ENCODE measurements at places on chromosomes 12 and 14.

DNA sequence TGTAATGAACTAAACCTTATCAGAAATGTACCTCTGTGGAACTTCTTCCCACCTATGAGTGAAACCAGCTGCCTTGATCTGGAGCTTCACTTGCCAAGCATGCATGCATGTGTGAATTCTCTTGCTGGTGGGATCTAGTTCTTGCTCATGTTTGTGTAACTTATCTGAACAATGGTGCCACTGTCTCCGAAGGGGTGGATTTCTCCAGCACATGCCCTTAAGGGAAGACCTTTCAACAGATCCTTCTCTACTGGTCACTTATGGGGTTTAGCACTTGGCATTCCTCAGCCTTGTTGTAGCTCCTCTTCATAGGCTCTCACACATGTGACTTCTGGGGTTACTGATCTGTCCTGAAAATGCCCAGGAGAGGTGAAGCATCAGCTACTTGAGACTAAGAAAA is 25.0 kb downstream of the SMOC1 start:
- no peak for DNase-seq

DNA sequence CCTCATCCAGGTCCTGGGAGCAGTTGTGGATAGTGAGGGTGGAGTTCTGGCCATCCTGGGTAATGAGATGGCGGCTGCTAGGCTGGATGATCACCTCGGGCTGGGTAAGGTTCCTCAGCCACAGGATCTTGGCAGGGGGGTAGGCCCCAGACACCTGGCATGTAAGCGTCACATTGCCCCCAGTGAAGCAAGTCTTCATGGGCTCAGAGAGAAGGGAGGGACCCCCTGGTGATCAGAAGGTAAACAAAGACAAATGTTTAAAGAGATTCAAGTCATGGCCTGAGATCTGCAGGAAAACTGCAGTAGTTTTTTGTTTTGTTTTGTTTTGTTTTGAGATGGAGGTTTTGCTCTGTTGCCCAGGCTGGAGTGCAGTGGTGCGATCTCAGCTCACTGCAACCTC is 12.8 kb upstream of the WSB2 start:
- DNase-seq, result no peak

DNA sequence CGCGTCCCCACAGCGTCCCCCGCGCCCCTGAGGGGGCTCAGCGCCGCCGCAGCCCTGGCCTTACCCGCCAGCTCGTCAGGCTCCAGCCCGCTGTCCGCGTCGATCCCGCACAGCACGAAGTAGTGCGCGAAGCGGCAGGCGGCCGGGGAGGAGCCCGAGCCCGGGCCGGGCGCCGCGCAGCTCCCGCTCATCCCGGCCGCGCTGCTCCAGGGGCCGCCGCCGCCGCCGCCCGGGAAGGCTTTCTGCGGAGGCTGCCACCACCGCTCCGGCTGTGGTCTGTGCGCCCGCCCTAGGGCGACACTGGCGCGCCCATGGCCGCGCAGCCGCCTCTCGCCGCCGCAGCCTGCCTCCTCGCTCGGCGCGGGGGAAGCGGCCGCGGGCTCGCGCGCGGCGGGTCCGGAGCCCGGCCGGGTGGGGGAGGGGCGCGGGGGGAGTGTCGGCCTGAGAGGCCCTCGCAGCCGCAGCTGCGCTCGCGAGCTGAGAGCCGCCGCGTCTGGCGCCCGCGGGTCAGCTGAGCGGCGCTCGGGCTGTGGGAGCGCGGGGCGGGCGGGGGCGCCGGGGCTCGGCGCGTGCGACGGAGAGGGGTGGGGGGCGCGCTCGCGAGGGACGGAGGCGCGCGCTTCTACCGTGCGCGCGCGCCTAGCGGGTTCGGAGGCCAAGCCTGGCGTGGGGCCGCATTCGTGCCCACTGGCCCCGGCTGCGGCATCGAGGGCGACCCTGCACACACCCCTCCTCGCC is at the start of gene DENND5B:
DENND5B (minus strand) TSS at position 495 of the 738 bp plus-strand sequence; CDS start at position 191, 304 bp downstream.
- peak; percentile 86 for DNase-seq

- DNase-seq, result no peak
Measured at GRCh38 chr12:70354787-70355186, 11.3 kb upstream of the KCNMB4 start.
